ENCODE measurements at places on chromosomes 6 and 20.

- DNase-seq = peak; percentile 84
Measured at GRCh38 chr6:31366693-31367470, 9.9 kb upstream of the HLA-B start.

GRCh38 chr20:60001108-60001507, 42.9 kb downstream of the CDH26 start:
- no peak for DNase-seq

- DNase-seq = no peak
Measured at GRCh38 chr20:53354314-53354713, 239.3 kb downstream of the ZNF217 start.

- no peak for DNase-seq
Measured at GRCh38 chr6:106003268-106003987, 82.7 kb upstream of the PRDM1 start.

DNA sequence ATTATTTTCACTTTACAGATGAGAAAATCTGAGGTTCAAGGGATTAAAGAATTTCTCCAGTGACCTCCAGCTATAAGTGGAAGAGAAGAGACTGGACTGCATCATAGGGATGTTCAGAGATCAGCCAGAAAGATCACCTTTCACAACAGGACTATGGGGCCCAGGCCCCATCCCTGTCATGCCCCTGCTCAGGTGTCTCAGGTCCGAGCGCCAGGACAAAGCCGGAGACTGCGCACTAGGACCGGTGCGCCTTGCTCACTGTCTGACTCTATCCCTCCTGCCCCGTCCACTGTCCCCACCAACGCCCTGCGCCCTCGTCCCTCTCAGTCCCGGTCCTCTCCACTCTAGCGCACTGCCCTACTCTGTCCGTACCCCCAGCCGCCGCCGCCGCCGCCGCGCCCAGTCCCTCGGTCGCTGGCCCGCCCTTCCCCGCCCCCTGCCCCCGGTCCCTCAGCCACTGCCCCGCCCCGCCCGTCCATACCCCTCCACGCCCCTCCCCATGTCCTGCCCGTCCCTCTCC, 521 bp upstream of the RAD21L1 start:
- DNase-seq = peak; percentile 85
